ENCODE measurements at places on chromosomes 1 and 21.

GRCh38 chr1:213369465-213369864 lies 318.4 kb downstream of the RPS6KC1 start:
- DNase-seq: no peak

- no peak for DNase-seq
These were observed at the start of gene RGS18 for GRCh38 chr1:192158181-192158580. TSS of gene RGS18 (plus strand) at chr1:192158462. CDS start at chr1:192158638, 176 bp downstream.

GRCh38 chr1:39625462-39626273 lies 13.8 kb downstream of the HEYL start:
- DNase-seq: no peak

DNA sequence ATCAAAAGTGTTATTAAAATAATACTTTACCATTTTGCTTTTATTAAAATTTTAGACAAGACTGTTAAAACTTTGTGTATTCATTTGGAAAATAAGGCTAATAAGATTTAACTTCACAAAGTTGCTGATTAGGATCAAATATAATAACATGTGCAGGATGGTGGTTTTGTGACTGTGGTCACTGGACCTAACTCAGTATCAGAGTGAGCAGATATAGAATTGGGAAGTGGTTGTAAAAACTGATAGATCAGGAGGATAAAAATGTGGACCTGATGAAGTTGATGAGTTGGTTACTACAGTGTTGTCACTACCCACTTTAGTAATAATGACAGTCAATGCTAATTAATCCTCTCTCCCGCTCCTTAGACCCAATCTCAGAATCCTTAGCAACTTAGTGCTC lies 186.4 kb downstream of the AKT3 start:
- no peak for DNase-seq

DNA sequence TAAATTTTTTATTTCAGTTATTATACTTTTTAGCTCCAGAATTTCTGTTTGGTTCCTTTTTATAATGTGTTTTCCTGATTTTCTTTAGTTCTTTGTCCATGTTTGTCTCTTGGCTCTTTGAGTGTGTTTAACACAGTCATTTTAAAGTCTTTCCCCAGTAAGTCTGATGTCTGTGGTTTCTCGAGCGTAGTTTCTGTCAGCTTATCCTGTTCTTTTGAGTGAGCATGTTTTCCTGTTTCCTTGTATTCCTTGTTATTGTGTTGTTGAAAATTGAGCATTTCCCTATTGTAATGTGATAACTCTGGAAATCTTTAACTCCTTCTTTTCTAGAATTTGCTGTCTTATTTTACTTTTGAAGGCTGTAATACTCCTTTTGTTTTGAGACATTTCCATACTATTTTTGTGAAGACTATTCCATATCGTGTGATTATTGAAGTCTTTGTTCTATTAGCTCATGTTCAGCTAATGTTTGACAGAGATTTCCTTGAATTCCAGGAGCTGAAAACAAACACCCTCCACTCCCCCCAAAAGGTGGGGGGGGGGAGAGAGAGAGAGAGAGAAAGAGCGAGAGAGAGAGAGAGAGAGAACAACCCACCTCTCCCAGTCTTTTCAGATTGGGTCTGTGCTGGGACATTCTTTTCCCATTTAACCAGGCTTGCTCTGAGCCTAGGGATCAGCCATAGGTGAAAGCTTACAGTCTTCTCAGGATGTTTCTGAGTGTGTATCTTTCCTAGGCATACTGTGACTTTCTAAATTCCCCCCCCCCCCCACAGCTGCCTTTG lies 38.3 kb downstream of the SDCCAG8 start:
- no peak for DNase-seq

- no peak for DNase-seq
These were observed 60.5 kb upstream of the CR2 start for GRCh38 chr1:207393610-207394009.

DNA sequence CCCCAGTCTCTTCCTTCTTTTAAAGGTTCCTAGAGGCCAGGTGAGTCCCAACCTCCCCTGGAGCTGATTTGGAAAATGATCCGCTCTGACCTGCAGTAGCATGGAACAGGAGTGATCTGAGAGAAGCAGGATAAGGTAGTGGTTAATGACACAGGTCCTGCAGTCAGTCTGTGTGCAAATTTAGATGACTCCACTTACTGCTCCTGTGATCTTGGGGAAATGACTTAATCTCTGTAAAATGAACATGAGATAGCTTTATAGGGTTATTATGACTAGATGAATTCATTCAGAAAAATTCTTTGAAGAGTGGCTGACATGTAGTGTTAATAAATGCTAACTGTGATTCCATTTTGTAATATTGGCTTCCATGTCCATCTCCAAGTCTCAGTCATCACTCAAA lies 374.9 kb upstream of the CAMK1G start:
- no peak for DNase-seq

DNA sequence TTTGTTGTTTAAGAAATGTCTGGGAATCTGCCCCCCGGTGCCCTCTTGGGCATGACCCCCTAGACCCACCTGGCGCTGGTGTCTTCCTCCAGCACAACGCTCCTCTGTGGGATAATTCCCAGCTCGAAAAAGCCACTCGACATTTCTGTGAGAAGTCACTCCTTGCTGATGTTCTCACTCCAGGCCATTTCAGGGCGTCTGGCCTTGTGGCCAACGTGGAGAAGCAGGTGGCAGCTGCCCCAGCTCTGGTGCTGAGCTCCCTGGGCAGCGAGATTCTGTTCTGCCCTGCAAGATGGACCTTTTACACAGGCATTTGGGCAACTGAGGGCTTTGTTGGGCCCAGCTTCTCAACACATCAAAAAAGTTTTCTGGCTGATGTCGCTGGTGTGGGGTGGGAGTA lies 147.7 kb upstream of the WNT4 start:
- DNase-seq: no peak

- no peak for DNase-seq
These were observed 116.1 kb downstream of the PSMG1 start for GRCh38 chr21:39066829-39067780.

- DNase-seq: no peak
These were observed 93.6 kb downstream of the SMYD3 start for GRCh38 chr1:246413430-246413829.

- no peak for DNase-seq
These were observed 159.7 kb downstream of the DISP1 start for GRCh38 chr1:222974496-222974895.

GRCh38 chr1:91712393-91712792 lies 173.6 kb downstream of the TGFBR3 start:
- DNase-seq: no peak

DNA sequence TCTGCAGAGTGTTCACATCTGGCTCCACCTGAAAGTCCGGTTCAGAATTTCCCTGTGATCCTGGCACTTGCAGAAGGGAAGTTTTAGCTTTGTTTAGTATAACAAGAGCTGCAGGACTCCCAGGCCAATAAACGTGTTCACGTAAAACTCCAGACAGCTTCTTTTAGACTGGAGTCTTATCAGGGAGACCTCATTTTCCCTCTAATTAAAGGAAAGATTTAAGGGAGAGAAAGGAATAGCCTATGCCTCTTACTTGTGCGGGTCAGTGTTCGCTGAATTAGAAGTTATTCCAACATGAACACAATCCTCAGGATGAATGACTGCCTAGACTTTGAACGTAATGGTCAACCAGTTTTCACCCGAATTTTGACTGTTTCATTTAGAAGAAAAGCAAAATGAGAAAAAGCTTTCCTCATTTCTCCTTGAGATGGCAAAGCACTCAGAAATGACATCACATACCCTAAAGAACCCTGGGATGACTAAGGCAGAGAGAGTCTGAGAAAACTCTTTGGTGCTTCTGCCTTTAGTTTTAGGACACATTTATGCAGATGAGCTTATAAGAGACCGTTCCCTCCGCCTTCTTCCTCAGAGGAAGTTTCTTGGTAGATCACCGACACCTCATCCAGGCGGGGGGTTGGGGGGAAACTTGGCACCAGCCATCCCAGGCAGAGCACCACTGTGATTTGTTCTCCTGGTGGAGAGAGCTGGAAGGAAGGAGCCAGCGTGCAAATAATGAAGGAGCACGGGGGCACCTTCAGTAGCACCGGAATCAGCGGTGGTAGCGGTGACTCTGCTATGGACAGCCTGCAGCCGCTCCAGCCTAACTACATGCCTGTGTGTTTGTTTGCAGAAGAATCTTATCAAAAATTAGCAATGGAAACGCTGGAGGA lies 202.1 kb upstream of the SGIP1 start:
- peak; percentile 23 for DNase-seq

DNA sequence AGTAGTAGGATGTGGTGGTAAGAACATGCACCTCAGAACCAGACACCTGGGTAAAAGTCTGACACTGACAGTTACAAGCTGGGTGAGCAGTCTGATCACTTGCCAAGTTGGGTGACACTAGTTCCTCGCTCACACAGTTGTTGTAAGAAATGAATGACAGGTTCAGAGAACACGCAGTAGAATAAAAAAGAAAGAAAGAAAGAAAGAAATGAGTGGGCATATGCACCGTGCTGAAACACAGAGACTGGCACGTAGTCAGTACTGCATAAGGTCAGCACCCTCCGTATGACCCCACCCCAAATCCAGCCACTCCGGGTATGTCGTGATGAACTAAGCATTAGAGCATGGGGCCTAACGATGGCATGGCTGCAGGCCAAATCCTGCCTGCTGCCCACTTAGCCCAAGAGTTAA lies 90.6 kb downstream of the GLUL start:
- DNase-seq: no peak

DNA sequence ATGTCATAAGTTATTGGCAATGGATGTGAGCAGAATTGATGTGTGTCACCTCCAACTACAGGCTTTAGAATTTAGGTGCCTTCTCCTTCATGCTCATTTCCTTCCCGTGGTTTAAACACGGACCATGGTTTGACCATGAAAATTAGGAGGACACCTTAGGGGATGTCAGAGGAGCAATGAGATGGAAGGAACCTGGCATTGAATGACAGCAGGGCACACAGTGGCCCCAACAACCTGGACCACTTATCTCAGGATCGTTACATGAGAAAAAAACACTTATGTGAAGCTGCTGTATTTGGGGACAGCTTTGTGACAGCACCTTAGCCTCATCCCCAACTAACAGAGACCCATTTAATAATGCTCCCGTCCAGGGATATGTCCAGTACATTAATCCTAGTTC lies 70.8 kb downstream of the SLC9A1 start:
- no peak for DNase-seq

DNA sequence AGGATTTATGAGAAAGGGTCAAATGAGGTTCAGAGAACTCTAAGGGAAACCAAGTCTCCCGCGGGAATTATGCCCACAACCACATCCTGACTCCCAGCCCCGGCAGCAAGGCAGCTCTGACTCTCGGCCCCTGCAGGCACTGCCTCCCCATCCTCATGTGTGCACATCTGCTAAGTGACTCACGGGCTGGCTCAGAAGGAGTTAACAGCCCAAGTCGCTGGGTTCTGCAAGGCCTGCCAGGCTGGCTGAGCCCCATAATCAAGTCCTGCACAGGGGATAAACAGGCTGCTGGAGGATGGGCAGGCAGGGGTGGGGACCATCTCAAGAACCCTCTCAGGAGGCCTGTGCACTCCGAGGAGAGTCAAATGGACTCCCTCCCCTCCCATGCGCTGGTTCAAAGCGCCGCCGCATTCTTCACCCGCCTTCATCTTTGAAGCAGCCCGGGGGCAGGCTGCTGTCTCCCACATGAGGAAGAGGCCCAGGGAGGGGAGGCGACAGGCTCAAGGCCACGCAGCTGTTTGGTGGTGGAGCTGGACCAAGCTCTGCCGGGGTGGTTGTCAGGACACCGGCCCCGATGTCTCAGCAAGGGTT lies 344.3 kb downstream of the MATN1 start:
- DNase-seq: no peak

- no peak for DNase-seq
These were observed 98.0 kb upstream of the C1orf105 start for GRCh38 chr1:172322219-172323061.

- no peak for DNase-seq
These were observed 62.1 kb downstream of the CLIC6 start for GRCh38 chr21:34730756-34731445.

- no peak for DNase-seq
These were observed 92.1 kb upstream of the EDN2 start for GRCh38 chr1:41576620-41577019.

DNA sequence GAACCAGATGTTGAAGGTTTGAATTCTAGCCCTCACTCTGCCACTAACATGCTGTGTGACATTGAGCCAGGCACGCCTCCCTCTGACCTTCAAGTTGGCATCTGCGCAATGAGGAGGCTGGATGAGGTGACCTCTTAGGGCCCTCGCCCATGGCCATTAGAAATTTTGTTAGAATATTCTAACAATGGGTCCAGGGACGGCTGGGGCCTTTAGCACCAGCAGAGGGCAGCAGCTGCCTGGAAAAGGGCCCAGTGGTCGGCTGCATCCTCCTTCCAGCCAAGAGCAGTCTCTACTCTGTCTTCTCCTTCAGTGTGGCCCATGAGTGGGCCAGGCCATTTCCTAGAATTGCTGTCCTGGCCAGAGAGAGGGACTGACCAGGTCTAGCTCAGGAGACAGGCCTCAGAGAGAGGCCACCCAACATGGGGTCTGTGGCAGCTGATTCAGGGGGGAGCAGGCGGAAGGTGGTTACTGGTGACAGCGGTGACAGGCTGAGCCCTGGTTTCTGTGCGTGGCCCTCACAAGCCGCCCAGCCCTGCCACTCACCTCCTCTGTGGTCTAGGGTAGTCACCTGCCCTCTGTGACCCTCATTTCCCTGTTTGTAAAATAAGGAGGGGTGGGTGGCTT lies 101.3 kb upstream of the ACTL8 start:
- DNase-seq: no peak

- DNase-seq: no peak
These were observed 50.5 kb upstream of the PRELP start for GRCh38 chr1:203424861-203425662.

GRCh38 chr1:156439036-156439776 lies 61.4 kb downstream of the MEF2D start:
- no peak for DNase-seq

GRCh38 chr1:33387625-33388024 lies 43.3 kb downstream of the PHC2 start:
- DNase-seq: no peak

GRCh38 chr1:198205016-198205684 lies 48.4 kb downstream of the NEK7 start:
- no peak for DNase-seq

GRCh38 chr1:2447276-2448097 lies 28.6 kb upstream of the PLCH2 start:
- DNase-seq: no peak

GRCh38 chr21:21230672-21231071 lies 232.5 kb downstream of the NCAM2 start:
- DNase-seq: no peak

GRCh38 chr1:232627645-232628334 lies 2.1 kb downstream of the SIPA1L2 start:
- no peak for DNase-seq

DNA sequence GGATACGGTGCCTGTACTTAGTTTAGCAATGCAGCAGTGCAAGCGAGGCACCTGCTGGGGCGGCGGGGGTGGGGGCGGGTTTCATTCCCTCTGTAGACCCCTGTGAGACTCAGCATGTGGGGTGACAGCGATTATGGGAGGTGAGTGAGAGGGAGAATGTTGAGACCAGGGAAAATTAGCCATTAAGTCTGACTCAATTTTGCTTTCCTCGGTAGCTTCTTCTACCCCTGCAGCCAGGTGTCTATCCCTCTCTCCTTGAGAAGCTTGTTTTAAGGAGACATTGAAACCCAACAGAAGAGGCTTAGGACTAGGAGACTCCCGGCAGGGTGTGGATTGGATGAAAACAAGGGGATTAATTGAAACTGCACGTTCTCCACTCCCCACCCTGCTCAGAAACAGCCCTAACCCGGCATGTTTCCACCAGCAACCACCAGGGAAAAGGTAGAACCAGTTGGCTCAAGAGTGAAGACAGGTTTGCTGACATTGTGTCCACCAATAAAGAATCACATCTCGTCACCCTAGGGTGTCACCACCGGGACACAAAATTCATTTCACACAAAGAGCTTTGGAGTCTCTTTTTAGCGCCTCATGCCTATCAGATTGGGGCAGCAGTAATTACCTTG lies 20.6 kb upstream of the ATF3 start:
- no peak for DNase-seq

GRCh38 chr1:55893155-55893554 lies 678.0 kb upstream of the USP24 start:
- DNase-seq: no peak

Data from stimulated activated CD8-positive, alpha-beta memory T cell treated with anti-CD3 and anti-CD28 coated beads, Interleukin-7, amount 100 ng/mL, for 1 hour (primary cell).